ENCODE measurements at places on chromosomes 5 and 9.
A peak's percentile ranks its signal among the peaks of the same experiment; 100 is the strongest.

GRCh38 chr5:56465769-56466135 lies 232.6 kb upstream of the ANKRD55 start:
- DNase-seq: no peak

GRCh38 chr9:128412120-128412790 lies 8.4 kb upstream of the CERCAM start:
- DNase-seq: peak; percentile 11

GRCh38 chr5:30832519-30832918 lies 361.0 kb upstream of the CDH6 start:
- DNase-seq: no peak

DNA sequence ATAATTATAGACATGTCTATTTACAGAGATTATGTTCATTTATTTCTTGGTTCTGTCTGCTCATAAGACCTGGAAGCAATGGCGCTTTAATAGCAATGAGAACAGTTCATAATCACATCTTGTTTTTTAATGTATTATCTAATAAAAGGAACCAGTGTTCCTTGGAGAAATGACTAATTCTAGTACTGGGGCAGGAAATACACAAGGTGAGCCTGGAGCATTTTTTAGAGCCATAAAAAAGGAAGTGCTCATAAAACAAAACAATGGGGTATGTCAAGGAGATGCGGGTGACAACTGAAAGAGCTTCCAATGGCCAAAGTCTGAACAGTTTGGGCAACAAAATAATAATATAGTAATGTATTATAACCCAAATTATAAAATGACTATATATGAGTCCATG lies 531.9 kb upstream of the CHD1 start:
- DNase-seq: no peak

GRCh38 chr9:78072586-78073199 lies 41.1 kb upstream of the GNAQ start:
- no peak for DNase-seq

GRCh38 chr5:155252025-155252424 lies 238.5 kb downstream of the KIF4B start:
- DNase-seq: no peak

- no peak for DNase-seq
These were observed 165.7 kb downstream of the PSAT1 start for GRCh38 chr9:78462611-78463010.

- DNase-seq: no peak
These were observed 20.9 kb upstream of the BOD1 start for GRCh38 chr5:173637340-173637739.

- no peak for DNase-seq
These were observed 31.7 kb downstream of the MTX3 start for GRCh38 chr5:79959407-79959806.

DNA sequence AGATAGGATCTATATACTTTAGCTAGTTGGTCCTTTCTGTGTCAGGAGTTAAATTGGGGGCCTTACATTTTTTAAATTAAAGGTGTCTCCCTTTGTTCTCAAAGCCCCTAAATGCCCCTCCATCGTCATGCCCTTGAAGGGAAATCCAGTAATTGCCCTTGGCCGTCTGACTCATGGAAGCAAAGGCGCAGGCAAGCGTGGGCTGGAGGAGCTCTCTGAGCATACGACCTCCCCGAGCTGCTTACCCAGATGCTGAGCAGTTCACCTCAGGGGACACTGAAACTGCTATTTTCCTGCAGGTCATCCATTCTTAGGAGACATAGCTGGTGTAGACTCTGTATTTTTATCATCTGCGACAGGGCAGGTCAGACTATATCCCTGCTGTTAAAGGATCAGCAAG lies 23.0 kb downstream of the PCSK1 start:
- no peak for DNase-seq

All from stimulated activated CD8-positive, alpha-beta memory T cell treated with anti-CD3 and anti-CD28 coated beads, Interleukin-12 subunit alpha, Interleukin-12 subunit beta, amount 100 ng/mL, for 4 hours (primary cell).